ENCODE measurements at places on chromosomes 7 and 10.
A peak's percentile ranks its signal among the peaks of the same experiment; 100 is the strongest.

DNA sequence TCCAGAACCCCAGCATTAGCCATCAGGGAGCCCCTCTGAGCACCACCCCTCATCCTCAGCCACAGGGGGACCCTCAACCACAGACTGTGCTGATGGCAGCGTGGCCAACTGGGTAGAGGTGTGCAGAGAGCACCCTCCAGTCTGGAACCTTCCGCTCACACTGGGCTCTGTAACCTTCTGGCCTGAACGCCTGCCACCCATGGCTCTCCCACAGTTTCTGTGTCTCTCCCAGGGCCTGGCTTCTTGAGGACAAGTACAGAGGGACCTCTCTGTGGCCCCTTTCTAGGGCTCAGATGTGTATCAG lies 503.0 kb upstream of the MGMT start:
- no peak for ATAC-seq

DNA sequence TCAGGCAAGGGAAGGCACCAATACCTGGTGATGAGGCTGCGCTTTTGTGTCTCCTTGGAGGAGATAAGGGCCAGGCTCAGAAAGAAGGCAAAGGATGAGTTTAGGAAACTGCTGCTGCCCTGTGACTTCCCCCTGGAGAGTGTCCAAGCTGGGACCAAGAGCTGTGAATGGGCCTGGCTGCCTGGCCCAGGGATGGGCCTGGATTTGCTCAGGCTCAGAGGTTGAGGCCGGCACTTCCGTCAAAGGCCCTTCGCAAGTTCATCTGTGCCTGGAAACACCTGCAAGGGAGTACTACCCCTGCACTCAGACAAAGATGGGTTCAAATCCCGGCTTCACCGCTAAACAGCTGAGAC lies 50.5 kb upstream of the NANOS1 start:
- ATAC-seq, result no peak

DNA sequence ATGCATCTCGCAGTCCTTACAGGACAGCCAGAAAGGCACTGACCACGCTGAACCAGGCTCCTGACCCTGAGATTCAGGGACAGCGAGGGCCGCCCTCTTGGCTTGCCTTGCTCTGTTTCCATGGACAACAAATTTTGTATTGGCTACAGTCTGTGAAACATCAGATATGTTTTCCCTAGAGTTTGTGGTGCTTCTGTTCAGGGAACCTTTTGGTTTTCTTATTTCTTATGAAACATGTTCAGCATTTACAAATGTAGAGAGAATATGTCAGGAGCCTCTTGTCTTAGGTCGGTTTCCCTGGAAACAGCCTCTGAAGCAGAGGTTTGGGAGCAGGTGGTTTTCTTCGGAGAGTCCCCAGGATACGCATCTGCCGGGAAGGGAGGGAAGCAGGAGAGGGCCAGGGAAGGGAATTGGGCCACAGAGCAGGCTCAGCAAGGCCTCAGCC lies 260.1 kb downstream of the CCDC3 start:
- ATAC-seq, result peak; percentile 82

DNA sequence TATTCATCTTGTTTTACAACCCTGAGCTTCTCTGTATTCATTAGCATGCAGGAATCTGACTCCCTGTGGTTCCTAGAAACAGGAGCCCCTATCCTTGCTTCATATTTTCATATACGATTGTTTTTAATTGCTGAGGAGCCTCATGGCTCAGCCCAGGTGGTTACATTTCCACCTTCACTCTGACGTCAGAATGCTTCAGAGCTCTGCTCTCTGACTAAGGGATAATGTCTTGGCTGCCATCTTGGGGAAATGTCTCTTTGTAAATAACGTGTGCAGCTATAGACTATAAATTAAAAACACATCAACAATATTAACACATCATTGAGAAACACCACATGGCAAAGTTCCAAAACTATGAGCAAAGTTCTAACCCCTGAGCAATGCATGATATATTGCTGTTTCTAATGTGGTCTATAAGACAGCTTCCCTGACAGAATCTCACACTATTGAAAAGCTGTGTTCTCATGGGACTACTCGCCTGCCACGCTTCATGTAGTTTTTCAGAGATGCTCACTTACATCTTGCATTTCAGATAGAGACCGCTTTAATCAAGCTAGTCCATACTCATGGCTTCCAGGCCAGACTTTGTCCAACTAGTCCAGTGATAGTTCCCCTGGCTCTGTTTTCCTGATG lies 227.0 kb downstream of the SORCS3 start:
- ATAC-seq, result no peak

DNA sequence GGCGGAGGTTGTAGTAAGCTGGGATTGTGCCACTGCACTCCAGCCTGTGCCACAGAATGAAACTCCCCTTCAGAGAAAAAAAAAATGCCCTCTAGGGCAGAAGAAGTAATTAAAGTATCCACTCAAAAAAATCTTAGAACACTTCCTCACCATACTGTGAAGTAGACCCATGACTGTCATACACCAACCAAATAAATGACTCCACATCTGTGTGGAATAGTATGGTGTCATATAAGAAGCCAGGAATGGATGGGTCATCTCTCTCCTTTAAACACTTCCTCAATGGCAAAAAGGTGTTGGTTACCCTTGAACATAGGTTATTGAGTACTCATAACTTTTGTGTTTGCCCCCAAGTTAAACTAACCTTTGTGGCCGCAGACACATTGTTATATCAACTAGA lies 48.1 kb upstream of the PCGF5 start:
- no peak for ATAC-seq

DNA sequence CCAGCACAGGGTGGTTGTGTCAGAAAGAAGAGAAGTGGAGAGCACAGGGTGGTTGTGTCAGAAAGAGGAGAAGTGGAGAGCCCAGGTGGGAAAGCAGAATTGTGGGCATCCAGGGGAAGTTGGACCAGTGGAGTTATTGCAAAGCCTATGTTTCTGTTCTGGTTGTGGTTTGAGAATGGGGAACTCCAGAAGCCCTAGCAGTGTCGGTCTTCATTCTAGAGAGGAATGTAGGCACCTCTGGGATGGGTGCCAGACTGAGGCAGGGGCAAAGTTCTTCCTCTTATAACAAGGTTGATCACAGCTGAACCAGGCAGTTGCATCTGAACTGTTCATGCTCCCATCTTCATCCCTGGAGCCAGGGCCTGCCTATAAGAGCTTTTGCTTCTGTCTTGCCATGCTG lies 954 bp downstream of the FSCN3 start:
- no peak for ATAC-seq

DNA sequence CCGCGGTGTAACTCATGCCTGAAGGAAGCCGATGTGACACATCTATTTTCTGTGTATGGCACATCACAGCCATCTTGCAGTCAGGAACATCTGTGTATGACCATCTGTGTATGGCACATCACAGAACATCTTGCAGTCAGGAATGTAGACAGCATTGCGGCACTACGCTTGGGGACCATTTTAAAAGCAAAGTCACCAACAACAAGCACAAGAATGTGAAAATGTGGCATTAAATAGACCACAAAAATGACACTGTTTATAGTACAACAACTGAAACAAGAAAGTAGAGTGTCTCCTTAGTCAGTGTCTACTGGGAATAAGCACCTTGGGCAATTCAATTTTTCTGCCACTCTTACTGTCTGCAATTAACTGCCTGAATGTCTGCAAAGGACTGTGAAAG lies 124.4 kb downstream of the HGF start:
- no peak for ATAC-seq

DNA sequence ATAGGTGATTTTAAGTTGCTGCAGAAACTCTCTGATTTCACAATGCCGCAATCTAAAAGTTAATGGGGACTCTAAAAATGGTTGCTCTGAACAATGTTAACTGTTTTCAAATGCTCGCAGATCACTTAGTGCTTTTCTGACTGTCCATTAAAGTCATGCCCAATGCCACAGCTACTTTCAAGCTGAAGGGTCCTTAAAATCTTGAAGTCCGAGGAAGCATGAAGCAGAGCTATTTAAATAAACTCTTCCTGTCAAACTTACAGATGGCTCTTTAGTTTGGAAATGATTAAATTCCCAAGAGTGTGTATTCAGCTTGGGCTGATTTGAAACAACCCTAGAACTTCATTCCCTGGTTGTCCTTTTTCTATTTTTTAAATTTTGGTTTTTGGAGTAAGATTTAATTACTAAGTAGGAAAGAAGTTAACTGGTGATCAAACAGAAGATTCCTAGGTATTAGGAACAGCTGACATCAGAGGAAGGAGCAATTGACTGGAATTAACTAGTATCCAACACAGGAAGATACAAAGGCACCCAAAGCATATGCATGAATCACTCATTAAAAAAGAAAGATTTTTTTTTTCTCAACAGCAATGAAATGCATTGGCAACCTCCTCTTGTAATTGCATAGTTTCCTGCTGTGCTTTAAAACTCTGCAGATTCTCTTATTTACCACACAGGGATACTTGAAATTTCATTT lies 105.1 kb downstream of the NRP1 start:
- ATAC-seq, result no peak

GRCh38 chr10:122417667-122418066 lies 36.8 kb upstream of the ARMS2 start:
- no peak for ATAC-seq

DNA sequence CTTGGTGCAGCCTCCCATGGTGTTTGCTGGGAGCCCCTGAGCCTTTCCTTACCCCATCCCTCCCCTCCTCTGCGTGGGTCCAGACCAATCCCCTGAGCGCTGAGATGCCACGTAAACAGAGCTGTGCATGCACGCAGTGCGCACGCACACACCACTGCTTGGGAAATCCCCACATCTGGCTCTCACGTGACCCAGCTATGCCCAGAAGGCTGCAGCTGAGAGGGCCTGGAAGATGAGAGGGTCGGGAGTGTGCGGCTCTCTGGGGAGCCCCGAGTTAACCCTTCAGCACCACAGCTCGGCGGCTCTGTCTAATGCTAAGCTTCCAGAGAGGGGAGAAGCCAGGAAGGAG lies 177.2 kb downstream of the SH3PXD2A start:
- peak; percentile 85 for ATAC-seq

Data from gastroesophageal sphincter (tissue), 4 donors.